ENCODE measurements at places on chromosomes 6 and 20.

- no peak for DNase-seq
These were observed 25.5 kb downstream of the GNAS start for GRCh38 chr20:58877976-58878360.

GRCh38 chr20:43432498-43432897, 25.2 kb upstream of the SRSF6 start:
- DNase-seq: no peak

- peak; percentile 62 for DNase-seq
These were observed 405.3 kb upstream of the HS3ST5 start for GRCh38 chr6:114747995-114748625.

DNA sequence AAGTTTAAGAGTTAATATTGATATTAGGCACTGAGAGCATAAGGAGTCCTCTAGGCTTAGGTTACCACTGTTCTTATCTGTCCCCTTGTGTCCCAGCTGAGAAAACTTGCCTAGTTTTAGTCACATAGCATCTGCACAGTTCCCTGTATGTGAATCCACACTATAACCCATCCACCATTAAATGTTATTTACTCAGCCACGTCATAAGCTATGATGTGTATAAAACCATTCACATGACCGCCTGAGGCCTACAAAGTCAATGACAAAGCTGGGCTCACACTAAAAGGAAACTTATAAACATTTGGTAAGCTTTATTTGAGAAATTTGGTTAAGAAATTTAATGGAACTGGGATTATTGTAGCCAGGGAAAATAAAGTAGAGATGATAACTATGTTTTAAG, 59.2 kb upstream of the TFAP2D start:
- no peak for DNase-seq

DNA sequence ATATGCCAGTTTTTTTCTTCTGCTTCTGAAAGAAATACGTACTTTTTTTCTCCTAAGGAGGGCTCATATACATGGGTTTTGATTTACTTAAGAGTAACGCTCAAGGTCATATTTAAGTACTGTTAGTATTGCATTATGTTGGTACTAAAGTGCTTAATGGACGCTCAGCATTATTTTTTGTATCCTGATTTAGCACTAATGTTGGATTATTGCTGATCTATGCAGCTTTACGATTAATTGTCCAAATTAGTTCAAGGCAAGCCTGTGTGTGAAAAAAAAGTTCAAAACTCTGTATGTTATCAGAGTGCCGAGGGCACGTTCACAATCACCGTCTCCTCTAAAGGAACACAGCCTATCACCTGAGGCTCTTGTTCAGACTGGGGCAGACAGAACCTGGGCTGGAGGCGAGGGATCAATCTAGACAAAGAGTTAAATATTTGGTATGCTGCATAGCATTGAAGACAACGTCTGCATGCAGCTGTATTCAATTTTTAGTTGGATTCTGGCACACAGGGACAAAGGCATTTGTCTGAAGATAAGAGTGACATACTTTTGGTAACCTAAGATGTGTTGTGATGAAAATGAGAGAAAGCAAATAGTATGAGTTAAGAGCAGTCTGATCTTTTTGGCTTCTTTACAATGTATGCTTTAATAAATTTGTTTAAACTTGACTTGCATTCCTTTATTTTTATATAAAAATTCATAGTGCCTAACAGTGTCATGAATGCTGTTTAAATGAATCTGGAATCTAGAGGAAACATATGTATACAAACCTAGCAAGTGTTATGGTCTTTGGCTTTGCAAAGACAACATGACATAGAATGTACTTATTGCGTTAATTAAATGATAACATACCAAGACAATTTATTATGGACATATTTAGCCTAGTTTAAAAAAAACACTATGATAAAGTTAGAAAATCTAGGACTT, 341.2 kb downstream of the SAMD5 start:
- no peak for DNase-seq

- no peak for DNase-seq
These were observed 6.4 kb upstream of the SLC13A3 start for GRCh38 chr20:46657618-46658017.

GRCh38 chr6:38552121-38552520, 87.6 kb downstream of the BTBD9 start:
- no peak for DNase-seq

DNA sequence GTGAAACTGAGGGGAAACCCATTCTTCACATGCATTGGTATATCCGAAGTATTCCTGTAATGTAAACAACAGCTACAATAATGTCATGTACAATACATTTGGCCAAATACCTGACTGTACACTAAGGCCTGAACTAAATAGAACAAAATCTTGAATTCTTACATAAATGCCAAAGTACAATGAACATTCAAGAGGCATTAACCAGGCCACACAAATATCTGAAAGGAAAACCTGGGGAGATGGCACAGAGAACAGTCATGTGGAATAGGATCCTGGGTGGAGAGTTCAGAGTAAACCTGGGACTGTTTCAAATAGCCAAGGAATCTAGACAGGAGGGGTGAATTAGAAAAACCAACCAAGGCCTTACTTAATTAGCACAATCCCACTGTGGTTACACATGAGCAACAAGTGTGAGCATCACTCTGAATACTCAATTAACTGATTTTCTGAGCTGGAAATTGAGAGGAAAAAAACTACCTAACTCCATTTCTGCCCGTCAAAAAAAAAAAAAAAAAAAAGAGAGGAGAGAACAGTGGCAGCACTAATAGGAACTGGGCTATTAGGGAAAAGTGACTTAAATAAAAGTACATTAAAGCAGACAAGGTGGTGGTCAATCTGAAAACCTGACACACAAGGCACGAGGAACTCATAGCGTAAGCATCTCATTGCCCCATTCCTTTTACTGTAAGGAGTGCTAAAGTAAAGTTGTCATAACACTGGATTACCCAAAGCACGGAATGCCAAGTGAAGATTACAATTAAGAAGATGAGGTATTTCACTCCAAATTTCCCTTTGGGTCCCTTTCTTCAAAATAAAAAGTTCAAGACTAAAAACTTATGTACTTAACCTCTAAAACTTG, 10.9 kb downstream of the SNX5 start:
- no peak for DNase-seq
